Aorta (tissue), 5 donors: ENCODE measurements at places on chromosomes 3 and 15.

DNA sequence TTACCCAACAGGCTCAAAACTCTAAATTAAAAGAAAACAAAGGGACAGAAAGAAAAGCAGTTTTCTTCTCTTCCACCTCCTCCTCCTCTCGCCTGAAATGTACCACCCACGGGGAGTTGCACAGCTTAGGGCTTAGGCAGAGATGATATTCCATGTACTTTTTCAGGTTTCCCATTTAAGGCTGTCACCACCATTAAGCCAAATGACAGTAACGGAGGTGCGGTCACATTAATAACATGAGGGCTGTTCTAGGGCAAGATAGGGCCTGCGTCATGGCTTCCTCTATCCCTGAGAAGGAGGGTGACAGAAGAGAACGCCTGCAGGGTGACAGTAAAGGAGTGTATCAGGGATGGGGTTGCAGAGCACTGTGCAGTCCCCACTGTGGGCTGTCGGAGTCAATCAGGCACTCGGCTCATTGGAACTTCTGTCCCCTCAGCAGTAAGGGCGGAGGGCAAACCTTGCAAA is 51.7 kb upstream of the TJP1 start:
- no peaks in the 10 kb centered on the region for H3K27me3 ChIP-seq
- H3K4me1 ChIP-seq, result peaks cover 6% of the 10 kb centered on the region
- H3K27ac ChIP-seq, result no peak overlapping the region
- H3K4me3 ChIP-seq, result no peak overlapping the region

DNA sequence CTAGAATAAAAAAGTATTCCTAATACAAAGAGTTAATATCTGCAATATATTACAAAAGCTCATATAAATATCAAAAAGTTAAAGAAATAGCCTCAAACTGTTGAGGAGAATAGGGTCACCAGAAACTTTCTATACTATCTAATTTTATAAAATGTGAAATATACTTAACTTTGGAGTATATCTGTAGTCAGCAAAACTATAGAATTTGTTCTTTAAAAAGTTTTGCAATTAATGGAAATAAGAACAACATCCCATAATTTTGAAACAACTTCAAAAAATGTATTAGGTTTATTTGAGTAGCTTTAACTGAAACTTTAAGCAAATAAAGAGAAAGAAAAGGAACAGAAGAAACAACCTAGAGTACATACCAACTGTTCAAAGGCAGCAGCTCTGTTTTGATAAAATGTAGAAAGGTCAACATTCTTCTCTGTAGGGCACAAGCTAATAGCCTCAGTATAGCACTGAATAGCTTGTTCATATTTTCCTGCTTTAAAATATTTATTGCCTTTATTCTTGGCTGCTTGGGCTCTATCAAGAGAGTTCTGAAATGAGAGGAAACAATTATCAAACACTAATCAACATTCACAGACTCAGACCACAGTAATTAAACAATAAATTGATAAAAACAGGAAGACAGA is 14.3 kb downstream of the TOMM70 start:
- no peak overlapping the region for H3K4me3 ChIP-seq
- H3K27ac ChIP-seq, result no peak overlapping the region
- H3K4me1 ChIP-seq, result no peaks in the 10 kb centered on the region
- DNase-seq, result no peak

DNA sequence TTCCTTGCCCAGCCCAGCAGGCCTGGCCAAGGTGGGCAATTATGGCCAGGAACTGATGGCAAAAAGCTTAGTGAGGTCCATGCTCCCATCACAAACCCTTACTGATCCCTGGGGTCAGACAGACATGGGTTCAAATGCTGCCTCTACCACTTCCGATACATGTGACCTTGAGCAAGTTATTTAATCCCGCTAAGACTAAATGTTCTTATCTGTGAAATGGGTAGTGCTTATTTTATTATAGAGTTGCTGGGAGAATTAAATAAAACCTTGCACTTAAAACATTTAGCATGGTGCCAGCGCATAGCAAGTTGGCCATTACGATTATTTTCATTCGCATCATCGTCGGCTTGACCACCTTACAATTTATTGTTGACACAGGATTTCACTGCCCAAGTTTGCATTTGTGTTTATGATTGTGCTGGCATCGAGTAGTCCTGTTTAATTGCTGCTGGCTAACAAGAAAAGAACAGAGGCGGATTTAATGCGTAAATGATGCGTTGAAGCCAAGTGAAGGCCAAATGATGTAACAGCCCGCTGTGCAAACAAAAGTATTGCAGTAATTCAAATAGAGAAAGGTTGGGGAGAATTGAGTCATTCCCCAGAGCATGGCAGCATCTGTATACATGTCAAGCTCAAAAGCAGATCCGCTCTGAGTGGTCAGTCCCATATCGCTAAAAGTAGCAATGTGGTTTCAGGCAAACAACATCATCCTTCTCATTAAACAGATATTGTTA is 7.3 kb upstream of the FURIN start:
- no peak overlapping the region for H3K27ac ChIP-seq
- no peak overlapping the region for H3K4me3 ChIP-seq
- no peaks in the 10 kb centered on the region for H3K27me3 ChIP-seq
- DNase-seq, result no peak
- H3K36me3 ChIP-seq, result no peaks in the 10 kb centered on the region
- no peaks in the 10 kb centered on the region for H3K4me1 ChIP-seq

DNA sequence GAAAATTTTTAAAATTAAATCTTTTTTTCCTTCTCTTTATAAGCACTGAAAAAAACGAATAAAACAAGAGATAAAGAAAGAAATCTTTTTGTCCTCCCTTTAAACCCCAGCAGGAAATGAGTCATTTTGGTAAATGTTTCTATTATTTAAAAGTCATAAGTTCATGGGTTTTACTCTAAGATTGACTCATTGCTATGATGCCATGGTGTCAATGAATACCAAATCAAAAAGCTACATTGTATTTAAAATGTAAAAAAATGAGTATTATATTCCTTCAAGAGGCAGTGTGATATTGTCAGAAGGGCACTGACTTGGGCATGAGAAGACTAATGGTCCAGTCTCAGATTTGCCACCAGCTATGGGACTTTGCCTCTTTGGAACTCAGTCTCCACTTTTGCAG is 303.4 kb upstream of the DNAJC19 start:
- no peaks in the 10 kb centered on the region for H3K4me1 ChIP-seq
- no peaks in the 10 kb centered on the region for H3K27me3 ChIP-seq
- no peak for DNase-seq
- H3K27ac ChIP-seq, result no peak overlapping the region
- H3K4me3 ChIP-seq, result no peak overlapping the region

GRCh38 chr3:185916042-185916833 is 21.6 kb downstream of the TRA2B start:
- H3K36me3 ChIP-seq, result peaks cover 3% of the 10 kb centered on the region
- DNase-seq, result no peak
- no peak overlapping the region for H3K27ac ChIP-seq
- H3K4me1 ChIP-seq, result no peaks in the 10 kb centered on the region
- no peak overlapping the region for H3K4me3 ChIP-seq

DNA sequence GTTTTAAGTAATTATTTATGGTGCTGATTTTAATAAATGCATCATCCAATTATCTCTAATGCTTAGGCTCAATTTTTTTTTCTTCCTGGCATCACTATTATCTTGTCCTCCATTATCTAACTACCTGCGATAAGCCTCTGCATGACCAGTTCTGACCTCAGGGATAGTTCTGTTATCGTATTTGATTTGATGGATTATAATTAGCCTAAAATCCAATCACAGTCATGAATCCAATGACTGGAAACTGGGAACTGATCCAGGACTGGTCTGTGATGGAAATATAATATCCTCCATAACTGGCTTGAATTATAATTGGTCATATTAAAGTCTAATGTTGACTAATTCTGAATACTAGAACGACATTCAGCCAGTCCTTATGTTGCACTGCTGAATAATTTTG is 1.1 kb downstream of the MYH15 start:
- DNase-seq, result no peak
- no peaks in the 10 kb centered on the region for H3K36me3 ChIP-seq
- H3K27ac ChIP-seq, result no peak overlapping the region

DNA sequence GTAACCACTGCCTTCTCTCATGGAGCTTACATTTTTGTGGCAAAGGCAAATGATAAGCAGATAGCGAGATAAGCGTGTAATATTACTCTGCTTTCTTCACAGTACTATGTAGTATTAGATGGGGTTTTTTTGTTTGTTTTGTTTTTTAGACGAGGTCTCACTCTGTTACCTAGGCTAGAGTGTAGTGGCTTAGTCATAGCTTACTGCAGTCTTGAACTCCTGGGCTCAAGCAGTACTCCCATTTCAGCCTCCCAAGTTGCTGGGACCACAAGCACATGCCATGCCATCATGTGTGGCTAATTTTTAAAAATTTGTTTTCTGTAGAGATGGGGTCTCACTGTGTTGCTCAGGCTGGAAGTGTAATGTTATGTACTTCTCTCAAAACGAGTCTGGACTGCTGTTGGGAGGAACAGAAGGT is 22.9 kb downstream of the MBNL1 start:
- H3K4me1 ChIP-seq, result peaks cover 8% of the 10 kb centered on the region
- no peaks in the 10 kb centered on the region for H3K36me3 ChIP-seq
- no peak overlapping the region for H3K27ac ChIP-seq
- no peaks in the 10 kb centered on the region for H3K27me3 ChIP-seq
- no peak overlapping the region for H3K4me3 ChIP-seq

GRCh38 chr3:33035596-33035995 is 61.4 kb downstream of the GLB1 start:
- peaks cover 6% of the 10 kb centered on the region for H3K36me3 ChIP-seq
- H3K27ac ChIP-seq, result no peak overlapping the region
- no peak overlapping the region for H3K4me3 ChIP-seq
- no peaks in the 10 kb centered on the region for H3K4me1 ChIP-seq
- H3K27me3 ChIP-seq, result no peaks in the 10 kb centered on the region
- no peak for DNase-seq

- H3K36me3 ChIP-seq, result no peaks in the 10 kb centered on the region
- no peak overlapping the region for H3K27ac ChIP-seq
- no peak for DNase-seq
Observed at GRCh38 chr3:154112146-154112852, 8.9 kb upstream of the ARHGEF26 start.

DNA sequence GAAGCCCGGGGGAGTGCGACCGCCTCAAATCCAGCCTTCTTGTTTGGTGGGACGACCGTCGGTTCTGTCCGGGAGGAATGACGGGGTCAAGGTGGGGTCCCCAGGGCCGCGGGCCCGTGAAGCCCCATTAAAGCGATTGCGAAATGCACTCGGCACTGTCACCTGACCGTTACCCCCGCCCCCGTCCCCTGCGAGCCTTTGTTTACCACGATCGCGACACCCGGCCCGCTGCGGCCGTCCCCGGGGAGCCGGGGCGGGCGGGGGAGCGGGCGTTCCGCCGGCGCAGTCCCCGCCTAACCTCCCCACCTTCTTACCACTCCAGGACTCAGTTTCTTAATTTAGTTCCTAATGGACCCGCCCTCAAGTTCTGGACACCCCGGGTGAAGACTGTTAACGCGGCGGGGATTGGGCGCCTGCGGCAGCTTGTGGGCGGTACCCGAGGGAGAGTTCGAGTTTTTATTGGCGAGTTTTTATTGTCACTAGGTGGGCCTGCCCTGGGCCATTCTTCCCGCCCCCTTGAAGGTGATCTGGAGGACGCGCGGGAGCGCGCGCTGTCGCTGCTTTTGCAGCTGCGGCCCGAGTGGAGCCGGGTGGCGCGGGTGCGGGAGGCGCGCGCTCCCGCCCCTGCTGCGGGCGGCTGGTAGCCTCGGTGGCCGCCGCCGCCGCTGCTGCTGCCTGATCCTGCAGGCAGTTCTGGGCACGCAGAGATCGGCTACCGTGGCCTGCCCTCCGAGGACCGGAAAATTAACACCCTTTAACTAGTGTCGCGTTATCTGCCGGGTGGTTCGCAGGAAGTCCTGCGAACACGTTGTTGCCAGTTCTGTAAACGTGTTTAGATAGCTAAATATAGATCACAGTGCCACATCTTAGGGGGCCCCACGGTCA is 1.0 kb downstream of the KLHL24 start:
- peak overlapping the region; percentile 66 for H3K27ac ChIP-seq
- peak overlapping the region; percentile 94 for H3K4me3 ChIP-seq
- H3K27me3 ChIP-seq, result no peaks in the 10 kb centered on the region
- DNase-seq, result peak; percentile 97

- no peak overlapping the region for H3K4me3 ChIP-seq
- H3K4me1 ChIP-seq, result no peaks in the 10 kb centered on the region
- no peak for DNase-seq
- H3K27ac ChIP-seq, result no peak overlapping the region
- H3K27me3 ChIP-seq, result no peaks in the 10 kb centered on the region
- H3K36me3 ChIP-seq, result no peaks in the 10 kb centered on the region
Observed at GRCh38 chr3:113736548-113737089, 9.4 kb downstream of the NAA50 start.

DNA sequence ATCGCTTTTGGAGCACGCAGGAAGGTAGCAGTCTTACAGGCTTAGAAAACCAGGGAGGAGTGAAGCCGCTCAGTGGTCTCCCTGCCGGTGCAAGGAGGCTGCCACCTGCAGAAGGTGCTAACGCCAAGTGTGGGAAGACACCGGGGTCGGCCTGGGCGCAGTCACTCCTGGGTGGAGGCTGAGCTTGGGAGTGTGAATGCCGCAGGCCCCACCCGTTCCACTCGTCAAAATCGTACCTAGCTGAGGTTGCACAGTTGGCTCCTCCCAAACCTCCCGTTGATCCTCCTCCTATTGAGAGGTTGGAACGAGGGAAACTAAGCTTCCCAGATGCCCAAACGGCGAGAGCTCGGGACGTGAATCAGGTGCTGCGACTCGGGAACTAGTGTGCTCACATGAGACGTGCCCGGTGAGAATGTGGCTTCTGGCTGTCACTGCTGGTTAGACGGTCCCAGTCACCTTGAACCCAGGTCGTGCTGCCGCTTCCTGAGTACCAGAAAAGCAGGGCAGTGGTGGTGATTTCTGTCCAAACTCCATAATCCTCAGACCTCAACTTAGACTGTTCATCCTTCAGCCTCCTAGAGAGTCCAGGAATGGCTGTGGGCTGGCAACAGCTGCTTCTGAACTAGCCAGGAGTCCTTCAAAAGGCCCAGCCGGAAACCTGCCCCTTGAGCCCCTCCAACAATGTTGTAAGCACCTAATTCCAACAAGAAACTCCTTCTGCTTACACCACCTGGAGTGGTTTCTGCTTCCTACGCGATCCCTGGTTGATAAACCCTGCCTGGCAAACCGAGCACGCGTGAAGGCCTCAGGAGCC is 156.0 kb downstream of the XXYLT1 start:
- DNase-seq, result no peak
- no peaks in the 10 kb centered on the region for H3K27me3 ChIP-seq
- H3K36me3 ChIP-seq, result no peaks in the 10 kb centered on the region
- H3K27ac ChIP-seq, result no peak overlapping the region

DNA sequence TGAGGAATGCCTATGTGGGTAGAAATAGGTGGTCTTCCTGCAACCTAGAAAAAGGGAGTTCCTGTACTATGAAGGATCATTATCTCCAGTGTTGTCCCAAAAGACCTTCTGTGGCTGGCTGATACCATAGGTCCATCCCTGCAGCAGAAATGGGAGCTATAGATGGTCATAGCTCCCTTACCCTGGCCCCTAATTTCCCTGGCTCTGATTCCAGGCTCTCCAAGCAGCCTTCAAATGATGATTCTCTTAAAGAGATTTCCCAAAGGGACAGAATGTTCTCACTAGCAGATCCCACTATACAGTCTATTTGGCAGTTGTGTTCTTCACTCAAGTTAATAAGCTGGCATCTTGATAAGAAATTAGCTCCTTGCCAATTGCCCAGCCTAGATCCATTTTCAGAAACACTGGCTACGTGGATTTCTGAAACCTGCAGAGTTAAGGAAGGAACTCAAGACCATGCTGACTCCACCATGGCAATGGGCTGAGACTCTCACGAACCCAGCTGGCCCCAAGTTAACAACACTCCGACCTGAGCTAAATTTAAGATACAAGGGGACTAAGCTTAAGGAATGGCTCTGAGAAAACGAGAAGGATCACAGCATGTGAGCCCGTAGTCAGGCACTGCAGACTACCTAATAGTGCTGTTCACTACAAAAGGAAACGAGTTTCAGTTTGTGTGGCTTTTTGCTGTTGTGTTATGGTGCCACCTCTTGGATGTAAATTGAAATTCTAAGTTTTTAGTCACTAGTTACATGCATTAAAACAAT is 11.4 kb downstream of the C15orf40 start:
- no peaks in the 10 kb centered on the region for H3K36me3 ChIP-seq
- H3K4me1 ChIP-seq, result no peaks in the 10 kb centered on the region
